Coronary artery (tissue), 2 donors: ENCODE measurements at places on chromosomes 4 and X.

- DNase-seq: no peak
These were observed 26.9 kb upstream of the CYBB start for GRCh38 chrX:37752936-37753335.

DNA sequence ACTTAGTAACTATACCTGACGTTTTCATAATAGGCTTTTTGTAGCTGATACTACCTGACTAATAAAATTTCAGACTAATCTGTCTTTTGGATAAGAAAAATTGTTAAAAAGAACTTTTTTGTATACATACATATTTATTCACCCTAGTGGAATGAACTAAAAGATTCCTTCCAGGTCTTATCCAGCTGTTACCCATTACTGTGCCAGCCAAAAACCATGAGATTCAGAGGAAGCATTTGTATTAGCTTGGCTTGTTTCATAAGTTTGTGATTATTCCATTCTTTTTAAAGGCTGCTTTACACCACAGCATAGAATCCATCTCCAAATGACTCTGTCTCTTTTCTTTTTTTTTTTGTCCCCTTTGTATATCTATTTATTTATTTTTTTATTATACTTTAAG lies 149.4 kb downstream of the FAT4 start:
- DNase-seq: no peak

DNA sequence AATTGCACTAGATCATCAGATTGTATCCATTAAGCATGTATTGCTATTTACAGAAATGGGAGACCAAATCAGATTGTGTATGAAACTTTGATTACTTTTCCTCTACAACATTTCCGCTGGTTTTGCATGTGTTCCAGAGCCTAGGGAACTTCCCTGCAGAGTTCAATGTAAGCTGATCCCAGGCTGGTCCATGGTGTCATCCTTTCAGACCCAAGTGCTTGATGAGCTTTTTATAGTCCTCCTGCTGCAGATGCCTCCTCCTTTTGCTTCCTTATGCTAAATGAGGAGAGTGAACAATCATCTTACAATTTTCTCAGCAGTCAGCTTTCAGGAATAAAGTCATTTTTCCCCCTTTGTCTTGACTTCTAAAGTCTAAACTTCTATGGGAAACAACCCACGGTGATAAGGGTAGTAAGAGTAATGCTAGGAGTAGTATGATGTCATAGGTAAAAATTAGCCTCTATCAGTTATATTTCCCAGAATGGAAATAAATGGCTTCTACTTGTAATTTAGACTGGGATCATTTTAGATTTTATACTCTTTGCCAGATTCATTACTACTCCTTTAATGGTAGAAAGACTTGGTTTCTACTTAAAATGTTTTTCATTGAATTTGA lies 55.1 kb upstream of the SLC4A4 start:
- no peak for DNase-seq

DNA sequence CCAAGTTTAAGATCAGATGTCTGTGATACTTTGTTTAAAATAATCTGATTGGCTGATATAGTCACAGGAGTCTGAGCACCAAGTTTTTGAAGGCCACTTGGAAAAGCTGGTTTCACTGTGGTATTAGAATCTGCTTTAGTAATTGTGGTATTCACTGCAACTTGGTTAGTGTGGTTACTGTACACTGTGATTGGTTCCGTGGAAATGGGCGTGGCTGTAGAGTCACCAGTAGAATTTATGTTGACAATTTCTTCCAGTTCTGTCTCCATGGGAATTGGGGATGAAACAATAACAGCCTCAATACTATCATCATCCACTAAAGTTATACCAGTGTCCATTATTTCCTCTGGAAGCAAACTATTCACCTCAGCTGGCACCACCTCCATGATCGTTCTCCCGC lies 26.2 kb downstream of the LIN54 start:
- no peak for DNase-seq

DNA sequence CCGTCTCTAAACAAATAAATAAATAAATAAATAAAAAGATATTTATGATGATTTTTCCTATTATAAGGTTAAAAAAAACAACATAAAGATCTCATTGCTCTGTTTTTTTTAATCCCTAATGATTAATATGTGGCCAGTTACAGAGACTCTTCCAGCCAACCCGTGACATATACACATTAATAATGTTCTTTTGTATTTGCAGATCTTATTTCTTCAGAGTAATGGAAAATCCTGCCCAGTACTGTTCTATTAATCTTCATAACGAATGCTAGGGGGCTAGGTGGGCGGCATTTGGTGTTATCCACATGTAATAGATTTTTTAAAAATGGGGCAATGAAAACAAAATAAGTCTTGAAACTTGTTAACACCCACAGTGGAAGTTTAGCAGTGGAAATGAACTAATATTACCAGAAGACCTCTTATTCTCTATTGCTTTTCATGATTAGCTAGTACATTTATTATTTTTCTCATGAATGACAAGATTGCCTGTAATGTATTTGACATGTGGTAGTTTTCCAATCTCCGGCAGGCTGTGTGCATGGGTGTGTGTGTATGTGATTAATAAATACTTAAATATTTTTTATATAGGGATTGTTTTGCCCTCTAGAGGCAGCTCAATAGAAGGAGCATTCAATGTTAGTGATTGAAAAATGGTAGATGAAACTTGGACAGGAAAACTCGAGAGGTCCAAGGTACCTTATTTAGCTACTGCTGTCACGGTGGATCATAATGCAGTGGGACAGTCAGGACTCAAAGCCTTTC lies 457.4 kb downstream of the IL1RAPL1 start:
- DNase-seq: no peak
